ENCODE measurements at places on chromosomes 3 and 15.

DNA sequence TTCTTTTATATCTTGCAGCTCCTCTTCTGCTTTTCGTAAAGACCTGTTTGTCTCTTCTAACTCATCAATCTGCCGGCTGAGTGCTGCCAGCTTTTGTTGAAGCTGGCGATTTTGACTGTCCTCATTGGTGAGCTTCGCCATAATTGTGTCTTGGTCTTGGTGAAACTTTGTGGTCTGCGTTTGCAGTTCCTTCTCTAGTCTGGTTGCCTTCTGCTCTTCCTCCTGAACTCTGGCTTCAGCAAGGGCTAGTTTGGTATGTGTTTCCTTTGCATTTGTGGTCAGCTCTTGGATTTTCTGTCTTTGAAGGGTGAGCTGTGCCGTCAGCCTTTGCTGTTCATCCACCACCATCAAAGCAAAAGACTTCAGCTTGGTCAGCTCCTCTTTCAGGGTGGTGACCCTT is 32.9 kb downstream of the CMSS1 start:
- DNase-seq = no peak

- DNase-seq = no peak
Measured at GRCh38 chr3:156547637-156548036, 7.3 kb downstream of the SSR3 start.

DNA sequence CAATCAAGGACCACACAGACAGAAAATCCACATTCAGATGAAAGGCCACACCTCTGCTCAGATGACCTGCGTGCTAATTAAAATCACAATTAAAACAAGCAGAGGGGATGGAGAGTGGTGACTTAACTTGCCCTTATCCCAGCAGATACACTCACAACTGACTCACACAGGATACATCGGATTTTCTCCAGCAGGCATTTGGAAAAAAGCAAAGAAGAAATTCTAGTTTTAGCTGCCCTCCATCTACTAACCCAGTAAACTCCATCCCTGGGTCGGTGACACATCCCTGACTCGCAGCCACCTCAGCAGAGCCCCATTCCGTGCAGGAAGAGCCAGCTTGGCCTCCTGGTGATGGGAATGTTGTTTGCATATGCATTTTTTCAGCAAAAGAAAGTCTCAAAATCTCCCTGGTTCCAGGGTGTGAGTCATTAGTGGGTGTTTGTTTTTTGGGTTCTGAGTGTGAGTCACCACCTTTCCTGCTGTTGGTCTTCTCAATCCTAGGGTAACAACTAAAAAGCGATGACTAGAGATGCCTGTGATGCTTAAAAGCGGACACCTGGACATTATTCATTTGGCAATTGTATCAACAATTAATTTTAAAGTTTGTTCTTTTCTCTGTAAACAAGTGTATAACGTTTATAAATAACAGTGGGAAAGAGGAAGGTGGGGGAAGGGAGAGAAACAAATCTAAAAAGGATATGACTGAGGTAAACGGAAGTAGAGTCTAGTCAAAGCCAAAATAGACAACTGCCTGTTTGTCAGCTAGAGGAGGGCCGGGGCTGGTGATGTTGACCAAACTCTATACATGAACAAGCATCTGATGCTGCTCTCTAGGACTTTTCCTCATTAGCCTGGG is 49.8 kb upstream of the SLC4A7 start:
- DNase-seq = peak; percentile 3

DNA sequence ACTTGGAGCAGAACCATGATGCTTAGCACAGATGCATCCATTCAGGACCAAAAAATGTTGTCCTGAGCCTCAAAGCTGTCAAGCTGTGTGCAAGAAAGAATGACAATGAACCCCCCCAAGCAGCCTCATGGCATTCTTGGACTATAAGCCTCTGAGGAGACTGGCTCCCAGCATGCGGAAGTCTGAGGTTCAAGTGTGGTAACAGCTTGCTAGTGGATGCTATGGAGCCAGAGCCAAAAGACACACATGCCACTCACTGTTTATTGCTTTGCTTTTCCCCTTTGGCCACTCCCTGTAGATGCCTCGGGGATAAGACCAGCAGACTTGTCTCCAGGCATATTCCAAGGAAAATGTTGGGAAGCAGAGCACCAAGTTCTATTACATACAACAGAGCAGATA is 38.2 kb upstream of the SNRK start:
- DNase-seq = no peak

DNA sequence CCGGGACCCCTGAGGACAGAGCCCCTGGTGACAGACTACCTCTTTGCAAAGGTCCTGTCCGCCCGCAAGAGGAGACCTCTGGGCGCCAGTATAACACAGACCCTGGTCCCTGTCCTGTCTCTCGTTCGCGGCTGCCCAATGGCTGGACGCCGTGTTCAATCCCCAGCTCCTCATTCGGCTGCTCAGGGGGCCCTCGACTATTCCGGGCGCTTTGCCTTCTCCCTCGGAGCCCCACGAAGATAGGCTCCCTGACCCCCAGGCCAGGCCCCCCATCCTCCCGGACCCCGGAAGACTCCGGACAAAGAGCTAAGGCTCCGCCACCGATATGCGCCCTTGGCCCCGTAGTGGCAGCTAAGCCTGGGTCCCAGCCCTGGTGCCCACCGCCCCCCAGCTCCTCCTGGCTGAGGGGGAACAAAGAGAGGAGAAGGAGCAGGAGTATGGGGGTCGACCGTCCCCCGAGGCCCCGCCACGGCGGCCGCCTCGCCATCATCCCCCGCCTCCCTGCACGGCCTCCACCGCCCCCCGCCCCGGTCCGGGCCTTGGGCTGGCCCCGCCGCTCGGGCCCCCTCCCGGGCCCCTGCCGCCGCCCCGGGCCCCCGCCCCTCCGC is 437 bp downstream of the CELSR3 start:
- no peak for DNase-seq

GRCh38 chr3:124584552-124585391 is 145.5 kb upstream of the UMPS start:
- peak; percentile 10 for DNase-seq

- no peak for DNase-seq
Measured at GRCh38 chr3:46186471-46187340, 21.4 kb downstream of the CCR1 start.

DNA sequence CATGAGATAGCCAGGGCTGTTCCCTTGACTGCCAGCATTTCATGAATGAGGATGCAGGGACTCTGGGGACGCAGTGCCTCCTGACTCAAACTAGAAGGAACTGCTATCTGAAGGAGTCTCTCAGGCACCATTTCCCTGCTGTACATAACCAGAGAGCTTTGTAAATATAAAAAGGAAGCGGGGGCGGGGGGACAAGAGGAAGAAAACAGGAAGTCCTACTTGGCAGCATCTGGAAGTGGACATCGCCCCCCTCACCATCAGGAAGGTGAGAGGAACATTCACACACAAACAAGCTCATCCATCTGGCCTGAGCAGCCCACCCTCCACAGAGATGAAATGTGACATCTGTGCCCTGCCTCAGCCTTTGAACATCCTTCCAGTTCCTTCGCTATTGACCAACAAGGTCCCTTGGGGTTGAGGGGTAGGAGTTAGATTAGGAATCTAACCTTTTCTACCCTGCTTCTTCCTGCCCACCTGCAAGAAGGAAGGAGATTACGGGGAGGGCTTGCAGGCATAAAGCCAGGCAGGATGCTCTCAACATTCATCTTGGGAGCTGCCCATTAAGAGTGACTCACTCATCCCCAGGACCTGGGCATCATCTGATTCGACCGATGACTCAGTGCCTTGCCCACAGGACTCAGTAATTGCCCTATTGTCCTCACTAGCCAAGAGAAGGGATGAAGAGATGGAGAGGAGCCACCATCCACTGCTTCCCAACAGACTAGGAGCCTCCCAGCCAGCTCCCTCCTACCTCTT is 31.9 kb downstream of the SH3BP5 start:
- DNase-seq = no peak

GRCh38 chr3:45667569-45667934 is 21.6 kb upstream of the SACM1L start:
- no peak for DNase-seq

GRCh38 chr15:36912311-36912712 is 188.0 kb downstream of the MEIS2 start:
- no peak for DNase-seq

DNA sequence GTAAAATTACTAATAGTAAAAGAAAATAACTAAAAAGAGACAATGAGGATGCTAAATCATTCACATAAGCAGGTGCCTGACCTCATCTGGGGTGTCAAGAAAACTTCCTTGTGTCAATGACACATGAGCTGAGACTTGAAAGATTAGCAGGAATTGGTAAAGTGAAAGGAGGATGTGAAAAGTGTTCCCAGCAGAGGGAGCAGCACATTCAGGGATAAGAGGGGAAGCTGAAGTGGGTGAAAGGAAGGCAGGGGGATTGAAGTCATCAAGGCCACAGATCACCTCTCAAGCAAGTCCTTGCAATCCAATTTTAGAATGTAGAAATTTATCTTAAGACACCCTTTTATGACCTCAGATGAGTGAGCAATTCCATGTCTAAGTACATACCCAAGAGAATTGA is 60.2 kb upstream of the ACP3 start:
- no peak for DNase-seq

GRCh38 chr3:38165722-38166387 is 518 bp downstream of the OXSR1 start:
- DNase-seq = no peak

Measured in stimulated activated CD4-positive, alpha-beta T cell treated with anti-CD3 and anti-CD28 coated beads, Interleukin-4, amount 100 ng/mL, for 48 hours (primary cell).